Bone marrow (tissue), 2 donors: ENCODE measurements at places on chromosomes 12 and 14.

DNA sequence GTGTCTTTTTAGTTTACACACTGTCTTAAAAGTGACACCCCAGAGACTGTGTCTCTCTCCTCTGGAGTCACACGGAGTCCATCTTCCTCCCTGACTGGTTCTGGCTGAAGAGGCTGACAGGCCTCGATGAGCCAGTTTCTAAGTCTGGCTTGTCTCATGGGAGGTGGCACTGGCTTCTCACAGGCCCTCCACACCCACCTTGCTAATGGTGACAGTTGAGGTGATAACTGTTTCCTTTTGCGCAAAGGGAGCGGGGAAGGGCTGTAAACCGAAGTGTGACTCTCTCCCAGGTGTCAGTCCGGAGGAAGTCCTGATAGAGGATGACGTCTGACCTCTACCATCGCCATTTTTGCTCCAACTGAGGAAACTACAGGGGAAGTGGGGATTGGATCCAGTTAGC lies 30.2 kb downstream of the KCTD10 start:
- DNase-seq = no peak

DNA sequence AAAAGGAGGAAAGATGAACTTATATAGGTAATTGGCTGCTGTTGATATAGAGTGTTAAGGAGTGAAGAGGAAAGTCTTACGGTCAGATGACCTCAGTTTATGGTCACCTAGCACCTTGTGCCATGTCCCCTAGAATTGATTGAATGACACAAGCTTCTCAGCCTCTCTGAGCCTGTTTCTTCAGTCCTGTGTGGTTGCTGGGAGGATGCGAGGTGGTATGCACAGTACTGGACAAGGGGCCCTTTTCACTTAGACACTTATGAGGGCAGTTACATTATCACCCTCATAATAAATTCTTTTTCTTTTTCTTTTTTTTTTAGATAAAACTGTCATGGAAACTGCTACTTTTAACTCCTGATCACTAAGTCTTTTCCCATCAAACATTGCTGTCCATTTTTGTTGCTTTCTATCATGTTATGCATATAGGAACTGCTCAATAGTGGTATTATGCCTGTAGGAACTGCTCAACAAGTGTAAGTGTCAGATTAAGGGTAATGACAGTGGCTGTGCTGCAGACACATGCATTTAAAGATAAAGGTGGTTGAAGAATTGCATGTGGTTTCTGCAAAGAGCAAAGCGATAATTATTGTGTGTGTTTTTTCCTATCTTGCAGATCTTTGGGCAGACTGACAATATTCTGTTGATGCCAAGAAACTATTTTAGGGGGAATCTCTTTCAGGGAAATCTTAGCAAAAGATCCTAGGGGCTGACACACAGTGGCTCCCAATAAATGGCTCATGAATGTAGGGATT lies 11.6 kb downstream of the ANO6 start:
- DNase-seq = no peak

DNA sequence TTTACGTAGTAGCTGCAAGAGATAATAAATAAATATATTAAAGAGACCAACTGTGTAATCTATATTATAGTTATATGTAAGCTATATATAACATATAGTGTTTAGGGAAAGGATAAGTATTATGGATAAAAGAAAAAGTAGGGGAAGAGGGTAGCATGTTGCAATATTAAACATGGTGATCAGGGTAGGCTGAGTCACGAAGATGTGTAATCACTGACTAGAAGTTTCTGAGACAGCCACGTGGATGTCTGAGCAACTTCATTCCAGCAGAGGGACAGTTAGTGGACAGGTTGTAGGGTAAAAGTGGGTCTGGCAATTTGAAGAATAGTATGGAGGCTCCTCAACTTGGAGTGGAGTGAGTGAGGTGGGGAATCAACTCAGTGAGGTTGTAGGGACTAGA lies 109.7 kb downstream of the ANO4 start:
- DNase-seq = no peak

DNA sequence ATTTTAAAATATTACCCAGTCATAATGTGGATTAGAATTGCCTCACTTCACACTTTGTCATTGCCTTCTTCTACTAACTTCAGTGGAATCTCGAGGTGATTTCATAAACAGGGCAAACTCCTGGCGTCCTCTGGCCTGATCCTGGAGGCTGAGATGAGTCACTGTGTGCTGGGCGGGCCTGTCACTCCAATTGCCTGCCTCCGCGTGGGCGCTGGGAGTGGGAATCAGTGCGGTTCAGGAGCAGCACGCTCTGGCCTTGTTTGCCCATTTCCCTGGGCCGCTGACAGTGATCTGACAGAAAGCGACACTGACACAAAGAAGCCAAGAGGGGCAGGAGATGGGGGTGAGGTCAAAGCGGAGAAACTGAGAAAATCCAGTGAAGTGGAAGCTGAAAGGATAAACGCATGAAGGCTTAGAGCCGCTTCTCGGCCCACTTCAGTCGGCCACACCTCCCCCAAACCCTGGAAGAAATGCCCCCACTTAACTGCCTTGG lies 29.7 kb downstream of the LGR5 start:
- DNase-seq = no peak

DNA sequence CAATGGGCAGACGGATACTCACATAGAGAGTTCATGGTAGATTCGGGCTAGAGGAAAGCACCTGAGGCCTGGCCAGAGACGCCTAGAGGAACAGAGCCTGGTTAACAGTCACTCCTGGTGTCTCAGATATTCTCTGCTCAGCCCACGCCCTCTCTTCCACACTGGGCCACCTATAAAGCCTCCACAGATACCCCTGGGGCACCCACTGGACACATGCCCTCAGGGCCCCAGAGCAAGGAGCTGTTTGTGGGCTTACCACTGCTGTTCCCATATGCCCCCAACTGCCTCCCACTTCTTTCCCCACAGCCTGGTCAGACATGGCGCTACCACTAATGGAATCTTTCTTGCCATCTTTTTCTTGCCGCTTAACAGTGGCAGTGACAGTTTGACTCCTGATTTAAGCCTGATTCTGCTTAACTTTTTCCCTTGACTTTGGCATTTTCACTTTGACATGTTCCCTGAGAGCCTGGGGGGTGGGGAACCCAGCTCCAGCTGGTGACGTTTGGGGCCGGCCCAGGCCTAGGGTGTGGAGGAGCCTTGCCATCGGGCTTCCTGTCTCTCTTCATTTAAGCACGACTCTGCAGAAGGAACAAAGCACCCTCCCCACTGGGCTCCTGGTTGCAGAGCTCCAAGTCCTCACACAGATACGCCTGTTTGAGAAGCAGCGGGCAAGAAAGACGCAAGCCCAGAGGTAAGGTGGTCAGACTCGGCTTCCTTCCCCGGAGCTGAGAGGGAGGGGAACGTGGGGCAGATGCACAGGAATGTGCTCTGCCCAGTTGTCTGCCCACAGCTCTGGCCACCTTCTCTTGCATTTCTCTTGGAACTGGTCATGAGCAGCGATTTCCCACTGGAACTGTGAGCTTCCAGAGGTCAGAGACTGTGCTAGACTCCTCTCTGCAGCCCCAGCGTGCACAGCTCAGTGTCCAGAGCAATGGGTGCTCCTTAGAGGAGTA lies at the start of gene CD4:
Gene CD4, plus strand, starts transcription at position 557 of the 953 bp plus-strand sequence. CDS start 10,611 bp downstream, outside the sequence.
- DNase-seq = peak; percentile 80

DNA sequence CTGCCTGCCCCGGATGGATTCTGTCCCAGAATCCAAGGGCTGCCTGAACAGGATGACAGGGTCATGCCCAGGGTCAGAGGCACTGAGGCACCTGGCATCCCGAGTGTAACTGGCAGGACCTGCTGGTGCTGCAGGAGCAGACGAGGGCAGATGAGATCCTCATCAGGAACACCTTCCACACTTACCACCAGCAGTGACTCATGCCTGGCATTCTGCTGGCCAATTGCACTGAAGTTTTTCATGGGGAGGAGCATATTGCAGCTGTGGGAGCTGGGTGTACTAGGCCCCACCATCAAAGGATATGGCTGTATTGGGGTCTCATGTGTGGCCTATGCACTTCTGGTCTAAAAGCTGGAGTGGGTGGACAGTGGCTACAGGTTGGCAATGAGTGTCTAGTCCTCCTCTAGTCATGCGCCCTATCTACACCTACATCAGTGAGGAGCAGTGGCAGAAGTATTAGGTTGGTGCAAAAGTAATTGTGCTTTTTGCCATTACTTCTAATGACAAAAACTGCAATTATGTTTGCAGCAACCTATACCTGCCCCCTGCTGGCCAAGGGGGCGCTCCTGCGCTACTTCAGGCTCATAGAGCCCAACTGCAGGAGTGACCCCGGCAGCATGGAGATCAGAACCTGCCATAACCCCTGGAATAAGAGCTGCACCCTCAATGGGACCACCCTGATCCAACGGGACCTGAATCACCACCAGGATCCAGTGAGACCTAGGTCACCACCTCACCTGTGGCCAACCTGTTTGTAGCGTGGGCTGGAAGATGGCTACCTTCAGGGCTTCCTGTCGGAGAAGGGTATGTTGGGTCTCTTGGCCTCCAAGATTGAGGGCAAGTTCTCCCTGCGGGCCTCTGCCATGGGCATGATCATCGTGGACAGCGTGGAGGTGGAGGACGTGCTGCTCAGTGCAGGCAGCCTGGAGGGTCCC lies 8.0 kb upstream of the C12orf42 start:
- no peak for DNase-seq

GRCh38 chr14:68458840-68459469 lies 333.9 kb downstream of the ZFP36L1 start:
- DNase-seq = no peak

- DNase-seq = no peak
These were observed 866.3 kb downstream of the NRXN3 start for GRCh38 chr14:79036441-79036840.

DNA sequence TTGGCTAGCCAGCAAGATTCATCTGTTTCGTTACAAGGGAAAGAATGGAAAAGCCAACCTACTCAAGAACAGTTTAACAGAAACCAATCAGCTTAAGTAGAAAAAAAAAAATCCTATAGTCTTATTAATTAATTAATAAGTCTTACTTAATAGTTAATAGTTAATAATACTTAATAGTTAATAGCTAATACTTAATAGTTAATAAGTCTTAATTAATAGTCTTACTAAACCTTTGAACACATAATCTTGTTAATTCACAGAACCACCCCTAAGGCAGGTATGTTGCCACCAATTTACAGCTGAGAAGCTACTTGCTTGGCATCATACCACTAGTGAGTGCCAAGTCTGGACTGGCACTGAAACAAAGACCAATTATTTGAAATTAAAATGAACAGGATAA lies 19.9 kb downstream of the MFAP5 start:
- no peak for DNase-seq

- DNase-seq = no peak
These were observed 16.1 kb downstream of the BIN2 start for GRCh38 chr12:51307655-51308593.

GRCh38 chr14:105193916-105194782 lies 13.0 kb upstream of the NUDT14 start:
- DNase-seq = no peak

- no peak for DNase-seq
These were observed 1.7 kb downstream of the RASSF8 start for GRCh38 chr12:25960143-25960542.

DNA sequence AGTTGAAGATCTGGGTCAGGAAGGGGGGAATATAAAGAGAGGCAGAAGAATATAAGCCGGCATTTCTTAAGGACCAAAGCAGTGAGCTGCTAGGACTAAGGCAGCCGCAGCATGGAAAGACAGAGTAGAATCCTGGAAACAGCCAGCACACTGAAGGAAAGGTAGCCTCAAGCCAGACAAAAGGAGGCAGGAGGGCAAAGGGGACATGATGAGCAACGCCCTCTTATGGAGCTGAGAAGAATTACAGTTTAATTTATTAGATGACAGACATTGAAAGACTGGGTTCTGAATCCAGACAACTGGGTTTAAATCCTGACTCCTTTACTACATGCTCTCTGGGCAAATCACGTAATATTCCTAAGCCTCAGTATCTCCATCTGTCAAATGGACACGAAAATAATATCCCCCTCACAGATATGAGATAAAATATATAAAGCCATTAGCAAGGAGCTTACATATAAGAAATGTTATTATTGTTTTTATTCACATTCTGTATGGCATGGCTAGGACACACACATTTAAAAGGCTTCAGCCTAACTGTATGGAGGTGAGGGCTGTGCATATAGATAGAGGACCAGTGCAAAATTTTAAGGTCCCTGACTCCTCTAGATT lies 8.1 kb upstream of the PCED1B start:
- peak; percentile 20 for DNase-seq

DNA sequence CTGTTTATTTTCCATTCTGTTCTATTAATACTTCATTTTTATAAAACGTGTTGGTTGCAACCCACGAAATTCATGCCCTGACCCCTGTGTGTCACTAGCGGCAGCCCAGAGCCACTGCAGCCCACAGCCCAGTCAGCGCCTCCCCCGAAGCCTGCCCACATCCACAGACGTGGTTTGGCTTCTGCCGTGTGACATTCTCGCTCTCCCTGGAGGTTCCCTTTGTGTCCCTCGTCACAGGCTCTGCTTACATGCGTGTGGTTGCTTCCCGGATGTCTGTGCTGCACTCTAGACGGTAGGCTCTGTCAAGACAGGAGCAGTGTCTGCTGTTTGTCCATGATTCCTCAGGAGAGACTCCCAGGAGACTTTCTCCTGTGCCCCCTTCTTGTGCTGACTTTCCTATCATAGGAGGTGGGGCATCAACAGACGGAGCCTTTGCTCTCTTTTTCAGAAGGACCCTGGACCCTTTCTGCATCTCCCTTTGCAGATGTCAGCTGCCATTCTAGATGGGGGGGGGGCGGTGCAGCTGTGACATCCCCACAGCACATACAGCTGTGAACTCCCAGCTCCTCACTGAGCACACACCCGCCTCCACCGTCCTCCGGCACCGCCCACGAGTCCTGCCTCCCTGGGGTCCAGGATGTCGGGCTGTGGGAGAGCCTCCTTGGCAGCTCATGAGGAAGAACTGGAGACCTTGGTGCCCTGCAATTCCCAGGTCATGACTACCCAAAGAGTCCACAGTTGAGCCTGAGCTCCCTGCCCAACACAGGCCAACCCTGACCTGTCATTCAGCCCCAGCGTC lies 36.8 kb upstream of the PIWIL1 start:
- DNase-seq = no peak

DNA sequence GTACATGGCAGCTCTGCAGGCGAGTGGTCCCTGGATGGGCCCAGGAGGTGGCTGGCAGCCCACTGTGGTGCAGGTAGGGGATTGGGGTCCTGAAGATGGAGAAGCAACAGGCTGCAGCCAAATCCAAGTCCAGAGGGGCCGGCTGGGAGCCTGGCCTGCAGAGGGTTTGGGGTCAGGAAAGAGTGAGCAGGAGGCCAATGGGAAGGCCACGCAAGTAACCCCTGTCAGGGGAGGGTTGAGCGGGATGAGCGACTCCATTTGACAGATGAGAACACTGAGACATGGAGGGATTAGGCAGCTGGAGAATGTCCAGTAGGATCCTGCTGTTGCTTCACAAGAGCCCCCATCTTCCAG lies 136.0 kb downstream of the BCL11B start:
- no peak for DNase-seq

- DNase-seq = no peak
These were observed 264.7 kb upstream of the PRICKLE1 start for GRCh38 chr12:42854208-42854607.

- DNase-seq = no peak
These were observed 32.4 kb downstream of the BICD1 start for GRCh38 chr12:32139064-32139421.

DNA sequence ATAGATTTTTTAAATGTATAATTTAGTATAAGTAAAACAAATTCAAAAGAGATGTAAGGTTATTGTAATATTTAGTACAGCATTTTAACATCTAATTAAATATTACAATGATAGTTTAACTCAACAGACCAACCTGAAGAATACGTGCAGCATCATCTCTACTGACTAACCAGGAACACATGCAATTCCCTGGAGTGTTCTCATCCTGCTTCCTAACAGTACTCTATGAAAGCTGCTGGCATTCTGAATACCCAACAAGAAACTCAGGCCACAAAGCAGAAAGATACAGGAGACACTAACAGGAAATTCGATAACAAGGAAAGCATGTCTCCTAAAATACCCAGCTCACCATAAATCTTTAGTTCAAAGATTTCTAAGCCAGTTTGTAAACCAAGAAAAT lies 58.3 kb downstream of the CEP83 start:
- DNase-seq = no peak
